Upper lobe of left lung (tissue), 6 donors: ENCODE measurements at places on chromosomes 7 and 10.

DNA sequence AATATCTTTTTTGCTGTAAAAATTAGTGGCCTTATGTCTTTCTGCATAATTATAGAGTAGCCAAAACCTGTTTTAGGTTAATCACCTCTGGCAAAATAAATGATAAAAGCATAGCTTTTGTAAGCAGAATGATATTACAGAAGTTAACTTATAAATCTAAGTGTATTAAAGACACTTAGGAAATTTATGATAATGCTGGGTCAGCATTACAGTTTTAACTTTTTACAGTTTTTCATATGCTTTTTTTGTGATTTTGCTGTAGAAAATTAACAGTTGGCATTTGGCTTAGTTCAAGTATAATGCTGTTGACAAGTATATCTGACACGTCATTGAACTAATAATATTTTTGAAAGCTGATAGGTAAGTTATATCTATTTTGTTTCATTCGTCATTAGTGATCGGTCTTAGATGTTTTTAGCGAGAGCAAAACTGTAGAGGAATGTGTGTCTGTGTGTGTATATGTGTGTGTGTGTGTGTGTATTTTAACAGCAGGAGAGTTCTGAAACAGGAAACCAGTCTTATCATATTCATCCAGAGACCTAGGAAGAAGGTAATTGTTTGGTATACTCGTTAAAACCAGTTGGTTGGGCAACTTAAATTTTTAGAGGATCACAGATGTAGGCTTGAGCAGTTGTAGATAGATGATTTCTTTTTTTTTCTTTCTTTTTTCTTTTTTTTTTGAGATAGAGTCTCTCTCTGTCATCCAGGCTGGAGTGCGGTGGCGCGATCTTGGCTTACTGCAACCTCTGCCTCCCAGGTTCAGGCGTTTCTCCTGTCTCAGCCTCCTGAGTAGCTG lies 15.4 kb downstream of the PTEN start:
- no peak for DNase-seq

DNA sequence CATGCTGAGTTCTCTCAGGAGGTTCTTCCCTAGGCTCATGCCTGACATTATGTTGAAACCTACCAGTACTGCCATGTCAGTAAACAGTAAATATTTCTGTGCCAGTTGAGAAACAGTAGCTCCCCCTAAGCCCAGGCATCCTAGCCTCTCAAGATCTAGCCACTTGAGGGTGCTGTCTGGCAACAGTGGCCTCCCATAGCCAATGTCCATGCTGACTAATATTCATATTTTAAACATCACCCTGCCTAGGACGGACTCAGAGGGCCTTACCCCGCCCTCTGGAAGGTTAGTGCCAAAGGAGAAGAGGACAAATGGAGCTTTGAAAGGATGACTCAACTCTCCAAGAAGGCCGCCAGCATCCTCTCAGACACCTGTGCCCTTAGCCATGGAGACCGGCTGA lies 7.7 kb downstream of the ACSM6 start:
- DNase-seq = no peak

DNA sequence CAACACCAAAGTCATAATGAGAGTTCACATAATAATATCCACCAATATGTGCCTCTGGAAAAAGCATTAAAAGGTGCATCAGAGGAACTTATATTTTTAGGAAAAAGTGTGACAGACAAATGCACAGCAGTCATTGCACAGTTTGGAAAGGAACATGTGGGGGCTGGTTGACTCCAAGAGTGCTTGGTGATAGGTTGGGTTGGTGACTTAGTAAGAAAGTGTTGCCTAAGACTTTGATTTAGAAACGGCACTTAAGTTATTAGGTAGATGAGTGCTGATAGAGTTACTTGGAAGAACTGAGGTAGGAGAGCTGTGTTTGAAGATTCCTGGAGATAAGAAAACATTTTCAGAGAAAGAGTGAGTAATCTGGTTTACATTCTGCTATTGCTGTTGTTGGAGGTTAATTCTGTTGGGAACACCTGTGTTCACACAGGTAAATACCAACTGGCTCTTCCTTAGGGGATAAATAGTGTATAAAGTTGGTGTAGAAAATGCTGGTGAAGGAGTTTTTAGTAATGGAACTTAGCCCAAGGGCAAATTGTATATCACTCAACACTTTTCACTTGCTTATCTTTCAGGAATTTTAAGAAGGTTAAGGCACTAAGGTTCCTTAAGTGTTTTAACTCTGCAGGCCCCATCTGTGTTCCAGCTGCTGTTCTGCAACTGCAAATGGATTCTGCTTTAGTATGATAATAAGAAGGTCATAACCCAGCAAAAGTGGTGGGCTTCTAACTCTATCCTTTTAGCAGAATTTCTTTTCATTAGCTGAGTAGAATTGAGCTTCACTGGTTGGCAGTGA lies 196.1 kb downstream of the NSUN6 start:
- DNase-seq = no peak

DNA sequence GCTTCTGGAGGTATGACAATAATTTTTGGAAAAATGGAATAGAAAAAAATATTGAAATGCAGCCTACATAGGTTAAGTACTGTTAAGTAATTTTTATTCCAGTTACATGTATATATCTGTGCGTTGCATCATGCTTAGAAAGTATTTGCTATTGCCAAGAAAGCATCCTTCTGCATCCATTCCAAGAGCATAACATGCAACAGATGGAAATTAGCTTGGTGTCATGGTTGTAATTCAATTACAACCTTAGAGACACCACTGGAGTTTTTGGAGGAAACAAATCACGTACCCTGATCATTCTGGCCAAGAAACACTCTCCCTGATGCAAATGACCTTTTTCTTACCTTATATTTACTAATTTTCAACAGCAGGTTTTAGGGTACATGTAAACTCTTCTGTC lies 1.7 kb downstream of the AKR1B1 start:
- DNase-seq = no peak

GRCh38 chr7:110448918-110449317 lies 642.0 kb upstream of the LRRN3 start:
- no peak for DNase-seq

DNA sequence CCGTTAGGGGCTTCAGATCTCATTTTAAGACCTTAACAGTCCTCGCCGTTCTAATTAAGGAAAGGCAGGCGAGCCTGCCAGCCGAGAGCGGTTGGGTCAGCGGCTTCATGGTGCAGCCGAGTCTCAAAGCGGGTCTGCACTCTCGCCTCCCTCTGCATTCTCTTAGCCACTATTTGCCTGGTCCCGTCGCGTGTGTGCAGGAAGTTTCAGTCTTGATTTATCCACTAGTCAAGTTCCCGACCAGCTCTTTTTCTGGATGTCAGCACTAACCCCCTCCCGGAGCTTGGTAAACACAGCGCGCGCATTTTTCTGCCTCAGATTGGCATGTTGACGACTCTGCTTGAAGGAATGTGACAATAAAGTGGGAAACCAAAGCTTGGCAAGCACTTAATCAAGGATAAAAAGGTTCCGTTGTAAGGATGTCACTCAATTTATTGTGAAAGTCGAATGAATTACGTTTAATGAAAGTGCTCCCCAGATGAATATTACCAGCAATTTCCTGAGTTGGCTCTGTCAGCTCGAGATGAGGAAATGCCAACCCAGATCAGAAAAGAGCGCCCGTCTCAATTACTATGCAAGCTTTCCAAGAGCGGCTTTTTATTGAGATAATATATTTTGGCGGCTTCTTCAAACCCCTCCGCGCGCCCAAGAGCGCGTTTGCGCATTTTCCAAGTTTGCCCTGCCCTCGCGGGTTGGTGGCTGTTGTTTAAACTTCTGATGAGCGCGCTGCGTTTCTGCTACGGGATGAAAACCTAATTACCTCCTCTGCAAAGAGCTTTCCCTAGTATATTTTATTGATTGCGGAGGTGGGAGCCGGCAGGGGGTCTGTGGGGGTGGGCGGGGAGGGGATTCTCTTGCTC lies 7.9 kb downstream of the NXPH1 start:
- no peak for DNase-seq

GRCh38 chr10:123562811-123563580 lies 103.2 kb upstream of the GPR26 start:
- no peak for DNase-seq

DNA sequence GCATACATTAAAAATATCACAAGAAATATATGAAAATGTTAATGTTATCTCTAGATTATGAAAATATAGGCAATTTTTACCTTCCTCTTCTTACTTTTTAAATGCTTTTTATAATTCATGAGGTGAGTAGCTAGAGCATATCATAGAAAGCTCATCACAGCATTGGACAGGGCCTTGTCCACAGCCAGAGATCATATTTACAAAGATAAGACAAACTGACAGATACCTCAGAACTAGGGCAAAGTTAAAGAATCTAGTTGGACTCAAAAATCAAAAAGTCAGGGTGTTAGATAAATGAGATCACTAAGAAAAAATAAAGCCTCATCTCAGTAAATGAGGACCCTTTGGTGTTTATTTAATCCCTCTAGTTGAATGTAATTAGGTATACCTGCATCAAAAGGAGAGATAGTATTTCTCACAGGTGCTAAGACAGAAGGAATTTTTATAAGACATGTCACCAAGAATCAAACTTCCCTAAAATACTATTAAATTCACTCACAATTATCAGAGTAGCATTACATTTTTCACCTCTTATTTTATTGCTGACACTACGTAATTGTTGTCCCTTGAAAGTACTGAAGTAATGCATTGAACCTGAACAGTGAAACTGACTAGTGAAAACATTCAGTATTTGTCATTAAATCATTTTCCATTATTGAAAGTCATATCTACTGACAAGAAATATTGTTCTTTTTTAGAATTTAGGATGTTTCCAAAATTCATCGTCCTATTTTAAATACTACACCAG lies 25.6 kb downstream of the CFAP69 start:
- no peak for DNase-seq

GRCh38 chr7:32659853-32660252 lies 164.6 kb downstream of the AVL9 start:
- DNase-seq = no peak
